ENCODE measurements at places on chromosomes 1 and 21.

DNA sequence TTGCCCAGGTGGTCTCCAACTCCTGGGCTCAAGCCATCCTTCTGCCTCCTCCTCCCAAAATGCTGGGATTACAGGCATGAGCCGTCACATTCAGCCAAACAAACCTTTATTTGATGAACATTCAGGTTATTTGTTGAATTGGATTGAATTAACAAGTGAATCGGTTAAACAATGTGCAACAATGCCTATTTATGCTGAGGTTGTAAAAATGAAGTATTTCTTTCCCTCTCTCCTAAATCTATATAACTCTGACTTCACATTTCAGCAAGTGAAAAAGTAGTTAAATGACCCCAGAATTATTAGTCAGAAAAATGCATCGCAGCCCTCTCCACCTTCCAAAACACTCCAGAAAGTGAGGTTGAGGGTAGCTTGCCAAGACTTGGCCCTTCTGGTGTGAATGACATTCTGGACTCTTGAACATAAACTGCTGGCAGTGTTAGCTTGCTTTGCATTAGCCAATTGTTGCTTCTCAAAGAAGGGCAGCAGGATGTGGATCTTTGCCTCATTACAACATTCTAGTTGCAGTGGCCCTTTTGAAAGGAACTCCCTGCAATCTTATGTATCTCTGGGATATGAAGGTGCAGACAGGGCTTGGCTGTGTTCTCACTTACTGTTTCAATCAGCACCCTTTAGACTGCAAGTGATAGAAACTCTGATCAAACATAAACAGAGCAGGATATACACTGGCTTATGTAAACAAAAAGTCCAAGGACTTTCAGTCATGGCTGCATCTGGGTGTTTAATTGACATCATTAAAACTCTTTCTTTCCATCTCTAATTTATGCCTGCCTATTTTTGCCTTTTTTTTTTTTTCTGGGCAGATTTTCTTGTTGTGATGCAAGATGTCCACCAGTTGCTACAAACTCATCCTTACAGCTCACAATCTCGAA, 22.4 kb downstream of the EDN2 start:
- DNase-seq = no peak

GRCh38 chr1:205976708-205977401, 26.3 kb downstream of the RAB7B start:
- no peak for DNase-seq

DNA sequence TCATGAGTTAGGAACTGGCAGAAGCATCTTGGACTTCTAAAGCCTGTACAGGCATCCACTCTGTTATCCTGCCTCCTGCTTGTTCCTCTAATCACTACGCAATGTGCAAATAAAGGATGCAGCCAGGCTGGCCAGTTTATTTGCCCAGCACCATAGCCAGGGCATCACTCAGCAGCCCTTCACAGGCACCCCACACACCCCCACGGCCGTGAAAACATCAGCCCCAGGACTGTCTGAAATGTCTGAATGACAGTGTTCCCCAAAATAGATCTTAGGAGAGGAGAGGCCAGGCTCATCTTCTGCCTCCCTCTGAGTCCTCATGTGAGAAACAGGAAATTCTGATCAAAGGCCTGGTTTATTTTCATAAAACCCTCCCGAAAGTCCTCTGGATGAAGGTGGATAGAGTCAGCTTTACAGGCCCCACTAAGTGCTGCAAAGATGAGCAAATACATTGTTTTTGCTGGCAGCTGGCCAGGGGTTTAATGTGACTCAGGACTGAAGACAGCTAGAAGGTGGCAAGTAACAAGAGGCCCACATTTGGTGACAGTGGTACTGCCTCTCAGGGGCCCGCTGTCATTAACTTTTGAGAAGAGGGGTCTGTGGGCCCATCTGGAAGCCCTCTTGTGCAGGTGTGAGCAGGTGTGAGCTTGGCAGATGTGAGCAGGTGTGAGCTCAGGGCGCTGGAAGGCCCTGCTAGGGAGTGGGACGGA, 32.9 kb downstream of the GRHL3 start:
- no peak for DNase-seq

GRCh38 chr1:156492013-156492590, 8.5 kb downstream of the MEF2D start:
- no peak for DNase-seq

DNA sequence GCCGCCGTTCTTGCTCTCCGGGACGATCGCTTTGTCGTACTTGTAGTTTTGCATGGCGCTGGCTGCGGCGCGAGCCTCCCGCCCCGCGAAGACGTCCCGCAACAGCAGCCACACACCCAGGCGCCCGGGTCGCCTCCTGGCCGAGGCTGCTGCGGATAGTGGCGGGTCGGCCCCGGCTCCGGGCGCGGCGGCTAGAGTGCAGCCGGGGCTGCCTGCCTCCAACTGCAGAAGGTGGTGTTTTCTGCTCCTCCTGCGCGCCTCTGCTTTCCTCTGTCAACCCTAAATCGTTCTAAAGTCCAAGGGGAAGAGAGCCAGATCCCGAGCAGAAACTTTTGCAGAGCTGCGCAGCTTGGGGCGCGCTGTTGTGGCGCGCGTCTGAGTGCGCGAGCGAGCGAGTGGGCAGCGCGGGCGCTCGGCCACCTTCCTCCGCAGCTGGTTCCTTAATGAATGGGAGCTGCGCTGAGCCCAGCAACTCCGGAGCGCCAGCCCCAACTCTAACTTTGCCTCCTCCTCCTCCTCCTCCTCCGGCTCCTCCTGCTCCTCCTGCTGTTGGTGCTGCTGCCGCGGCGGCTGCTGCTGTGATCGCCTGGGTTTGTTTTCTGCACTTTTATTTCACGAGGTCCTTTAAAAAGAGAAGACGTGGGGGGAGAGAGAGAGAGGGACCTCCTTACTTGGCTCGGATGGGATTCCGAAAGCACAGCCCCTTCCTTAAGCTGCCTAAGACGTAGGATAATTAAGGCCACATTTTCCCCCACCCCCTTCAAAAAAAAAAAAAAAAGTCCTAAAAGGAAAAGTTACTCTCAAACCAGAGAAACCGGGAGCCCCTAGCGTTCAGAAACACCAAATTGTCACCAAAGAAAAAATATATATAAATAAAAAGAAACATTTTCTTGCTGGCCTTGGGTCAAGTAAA, at the start of gene PLPP3:
Gene PLPP3 (minus strand): TSS at position 601 of the 913 bp plus-strand sequence. CDS start 547 bp downstream, at position 54.
- no peak for DNase-seq

- no peak for DNase-seq
Observed at GRCh38 chr1:180785291-180785690, 127.4 kb upstream of the KIAA1614 start.

GRCh38 chr21:36288651-36289243, 31.2 kb upstream of the MORC3 start:
- DNase-seq = no peak

DNA sequence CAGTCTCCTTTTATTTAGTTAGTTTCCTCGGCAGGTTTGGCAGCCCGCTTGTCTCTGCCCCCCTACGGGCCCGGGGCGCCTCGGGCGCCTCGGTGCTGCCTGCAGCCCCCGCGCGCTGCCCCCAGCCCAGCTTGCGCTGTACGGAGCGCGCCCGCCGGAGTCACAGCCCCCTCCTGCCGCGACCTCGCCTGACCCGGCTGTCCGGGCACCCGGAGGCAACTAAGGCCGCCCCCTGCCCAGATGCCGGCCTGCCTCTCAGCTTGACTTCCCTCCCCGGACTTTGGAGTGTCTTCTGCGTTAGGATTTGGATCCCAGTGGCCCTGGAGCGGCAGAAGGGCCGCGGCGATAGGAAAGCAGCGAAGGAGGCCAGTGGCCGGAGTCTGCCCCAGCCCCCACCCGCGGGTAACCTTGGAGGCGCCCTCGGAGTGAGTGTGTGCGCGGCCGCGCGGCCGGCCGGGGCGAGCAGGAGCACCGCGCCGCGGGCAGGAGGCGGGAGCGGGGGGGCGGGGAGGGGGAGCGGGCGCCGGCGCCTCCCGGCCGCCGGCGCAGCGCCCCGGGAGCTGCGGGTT, 7.6 kb downstream of the CDKN2C start:
- no peak for DNase-seq

GRCh38 chr1:31064718-31065309, 703 bp downstream of the PUM1 start:
- no peak for DNase-seq

GRCh38 chr1:161439280-161440232, 65.7 kb upstream of the FCGR2A start:
- DNase-seq = no peak

DNA sequence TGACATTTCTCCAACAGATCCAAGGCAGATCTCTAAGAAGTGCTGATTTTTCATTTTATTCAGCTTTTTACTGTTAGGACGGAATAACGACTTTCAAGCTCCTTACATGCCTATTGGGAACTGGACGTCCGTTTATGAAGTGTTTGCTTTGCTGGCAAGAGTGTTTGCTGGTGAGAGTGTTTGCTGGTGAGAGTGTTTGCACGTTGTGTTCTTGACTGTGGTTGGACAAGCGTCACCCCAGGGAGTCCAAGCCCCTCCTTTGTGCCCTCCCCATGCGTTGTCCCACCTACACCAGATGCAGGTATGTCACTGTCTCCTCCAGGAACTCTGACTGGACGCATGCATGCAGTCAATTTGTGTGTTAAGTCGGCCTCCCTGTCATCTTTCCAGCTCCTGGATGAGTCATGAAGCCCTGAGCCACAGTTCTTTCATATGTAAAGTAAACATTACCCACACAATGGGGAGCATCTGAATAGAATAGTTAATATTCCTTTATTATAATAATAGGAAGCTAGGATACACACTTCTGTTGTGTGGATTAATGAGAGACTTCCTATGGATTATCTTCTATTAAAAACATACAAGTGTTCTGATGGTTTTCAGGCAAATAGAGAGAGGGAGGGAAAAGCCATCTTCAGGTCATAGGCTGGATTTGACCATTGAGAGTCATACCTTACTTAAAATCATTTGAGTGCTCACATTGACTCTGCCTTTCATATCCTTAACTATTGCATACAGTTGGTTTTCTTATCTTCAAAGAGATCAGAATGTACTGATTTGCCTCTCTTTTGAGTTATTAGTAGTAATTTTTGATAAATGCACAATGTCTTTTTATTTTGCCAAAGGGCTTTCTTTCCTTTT, 119.2 kb downstream of the GALNT2 start:
- no peak for DNase-seq

DNA sequence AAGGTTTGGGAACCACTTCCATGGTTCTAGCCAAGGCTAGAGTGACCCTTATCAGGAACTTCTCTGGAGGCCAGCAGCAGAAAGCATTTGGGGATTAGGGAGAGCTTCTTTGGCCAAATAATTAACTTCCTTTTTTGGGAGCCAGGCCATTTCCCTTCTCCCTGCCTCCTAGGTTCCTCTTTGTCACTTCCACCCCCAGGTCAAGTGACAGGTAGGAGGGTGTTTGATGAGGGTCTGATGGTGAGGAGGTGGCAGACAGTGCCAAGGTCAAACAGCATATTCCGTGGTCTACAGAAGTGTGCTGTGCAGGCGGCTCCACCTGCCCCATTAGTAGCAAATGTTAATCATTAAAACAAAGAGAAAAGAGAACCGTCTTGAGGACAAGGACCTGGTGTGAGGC, 1.9 kb upstream of the KCNA10 start:
- no peak for DNase-seq

GRCh38 chr21:45390831-45391742, 13.9 kb upstream of the COL18A1 start:
- no peak for DNase-seq

GRCh38 chr1:229470406-229471043, 36.6 kb upstream of the ACTA1 start:
- DNase-seq = no peak

- DNase-seq = no peak
Observed at GRCh38 chr1:114369930-114370329, 141.1 kb downstream of the TRIM33 start.

GRCh38 chr1:233728721-233729120, 114.8 kb downstream of the KCNK1 start:
- DNase-seq = no peak

DNA sequence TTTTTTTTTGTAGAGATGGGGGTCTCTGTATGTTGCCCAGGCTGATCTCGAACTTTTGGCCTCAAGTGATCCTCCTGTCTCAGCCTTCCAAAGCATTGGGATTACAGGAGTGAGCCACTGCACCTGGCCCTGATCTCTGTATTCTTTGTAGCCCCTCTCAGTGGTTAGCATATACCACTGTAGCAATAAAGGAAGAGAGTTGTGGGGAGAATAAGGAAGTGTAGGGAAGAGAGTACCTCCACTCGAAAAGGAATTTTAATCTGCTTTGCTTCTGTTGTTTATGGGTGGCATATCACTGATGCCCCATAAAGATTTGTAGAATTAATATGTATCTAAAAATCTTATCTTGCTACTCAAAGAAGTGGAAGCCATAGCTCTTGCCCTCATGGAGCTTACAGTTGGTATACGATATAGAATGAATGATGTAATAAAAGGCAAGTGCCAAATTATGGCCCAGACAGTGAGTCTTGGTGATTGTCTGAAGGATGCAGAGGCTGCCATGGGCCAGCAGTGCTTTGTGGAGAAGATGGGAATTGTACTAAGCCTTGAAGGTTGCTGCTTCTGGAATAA, 96.0 kb downstream of the CLIC6 start:
- DNase-seq = no peak

GRCh38 chr21:27817902-27818623, 851.2 kb upstream of the ADAMTS5 start:
- no peak for DNase-seq

- no peak for DNase-seq
Observed at GRCh38 chr1:223214261-223214807, 71.3 kb upstream of the TLR5 start.

Measured in GF-D8 (cell line).